NCI-H1930 (cell line): ENCODE measurements at places on chromosomes 7 and 10.

GRCh38 chr10:60206735-60207134, 182.9 kb downstream of the ANK3 start:
- no peak for DNase-seq

- DNase-seq: no peak
These were observed 565.4 kb upstream of the AUTS2 start for GRCh38 chr7:69032848-69033247.

DNA sequence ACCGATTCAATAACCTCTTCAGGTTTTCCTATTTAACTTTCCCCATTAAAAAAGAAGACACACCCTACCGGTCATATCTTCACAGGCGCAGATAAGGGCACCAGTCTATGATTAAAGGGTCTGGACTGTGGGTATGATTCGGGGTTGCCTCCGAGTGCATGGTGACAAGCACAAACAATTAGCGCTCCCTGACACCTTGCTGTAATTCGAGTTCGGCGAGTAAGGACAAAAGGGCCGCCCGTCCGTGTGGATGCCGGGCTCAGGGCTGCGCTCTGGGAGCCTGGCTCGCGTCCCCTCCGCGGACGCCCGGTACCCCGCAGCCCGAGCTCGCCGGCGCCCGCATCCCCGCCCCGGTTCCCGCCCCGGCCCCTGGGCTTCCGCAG, 111.9 kb upstream of the RHEB start:
- no peak for DNase-seq

- DNase-seq: no peak
These were observed 97.0 kb upstream of the DDC start for GRCh38 chr7:50662041-50662694.

- DNase-seq: peak; percentile 27
These were observed 161.8 kb upstream of the CACNA2D1 start for GRCh38 chr7:82605247-82605864.

DNA sequence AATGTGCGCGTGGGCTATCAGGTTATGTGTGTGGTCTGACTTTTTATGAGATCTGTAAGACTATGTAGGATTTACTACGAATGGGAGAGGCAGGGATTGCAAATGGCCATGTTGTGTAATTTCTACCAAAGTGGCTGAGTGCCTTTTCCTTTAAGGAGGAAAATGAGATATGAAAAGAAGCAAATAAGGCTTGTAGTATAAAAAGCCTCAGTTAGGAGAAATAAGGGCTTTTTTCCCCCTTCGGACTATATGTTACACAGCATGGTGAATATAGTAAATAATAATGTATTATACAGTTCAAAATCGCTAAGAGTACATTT, 447 bp upstream of the GPAM start:
- no peak for DNase-seq

DNA sequence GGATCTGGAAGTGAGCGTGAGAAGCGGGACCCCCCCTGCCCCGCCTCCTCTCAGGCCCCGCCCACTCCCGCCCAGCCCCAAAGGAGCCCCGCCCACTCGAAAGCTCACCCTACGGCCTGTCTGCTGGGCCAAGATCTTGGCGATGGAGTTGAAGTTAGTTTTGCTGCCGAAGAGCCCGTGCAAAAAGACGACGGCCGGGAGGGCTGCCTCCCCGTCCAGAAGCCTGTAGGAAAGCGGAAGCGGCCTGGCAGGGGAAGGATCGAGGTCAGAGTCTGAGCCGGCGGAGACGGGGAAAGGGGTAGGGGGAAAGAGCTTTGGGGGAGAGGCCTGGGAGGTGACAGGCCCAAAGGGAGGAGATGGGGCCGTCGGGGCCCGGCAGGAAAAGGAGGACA, 386 bp downstream of the ABHD11 start:
- peak; percentile 54 for DNase-seq

DNA sequence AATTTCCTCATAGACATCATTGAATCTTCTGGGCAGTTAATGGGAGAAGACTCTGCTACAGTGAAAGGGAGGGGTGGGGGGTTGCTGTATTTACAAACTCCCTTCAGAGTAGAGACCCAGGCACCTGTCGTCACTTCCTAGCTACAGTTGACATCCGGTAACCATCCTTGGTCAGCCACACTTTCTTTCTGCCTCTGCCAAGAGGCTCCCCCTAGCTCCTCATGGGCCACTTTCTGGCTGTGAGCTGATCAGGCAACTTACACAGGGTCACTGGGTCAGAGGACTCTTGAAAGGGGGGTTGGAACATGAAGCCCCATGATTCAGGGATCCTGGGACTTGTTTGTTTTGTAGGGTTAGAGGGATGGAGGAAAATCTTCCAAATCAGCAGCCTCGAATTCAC, 1.2 kb downstream of the TECPR1 start:
- DNase-seq: no peak

GRCh38 chr7:131564640-131565039, 8.2 kb upstream of the PODXL start:
- no peak for DNase-seq

- DNase-seq: no peak
These were observed 37.2 kb upstream of the EPC1 start for GRCh38 chr10:32384171-32384570.

DNA sequence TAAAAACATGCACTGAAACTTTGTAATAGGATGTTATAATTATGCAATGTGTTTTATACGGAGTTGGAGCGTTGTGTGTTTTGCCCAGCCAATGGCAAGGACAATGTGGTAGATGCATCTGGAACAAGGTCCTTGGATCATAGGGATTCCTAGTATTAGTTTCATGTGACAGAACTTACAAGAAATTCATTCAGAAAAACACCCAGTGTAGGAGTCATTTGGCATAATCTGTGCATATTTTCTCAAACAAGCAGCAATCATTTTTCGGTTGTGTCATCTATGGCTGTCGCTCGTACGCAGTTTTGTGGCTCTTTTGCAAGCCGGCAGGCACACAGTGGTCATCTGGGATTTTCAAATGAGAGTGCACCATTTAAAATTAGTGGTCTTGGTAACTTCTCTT, 19.8 kb downstream of the CREB5 start:
- no peak for DNase-seq

- no peak for DNase-seq
These were observed 19.1 kb downstream of the PLPP4 start for GRCh38 chr10:120475844-120476791.

DNA sequence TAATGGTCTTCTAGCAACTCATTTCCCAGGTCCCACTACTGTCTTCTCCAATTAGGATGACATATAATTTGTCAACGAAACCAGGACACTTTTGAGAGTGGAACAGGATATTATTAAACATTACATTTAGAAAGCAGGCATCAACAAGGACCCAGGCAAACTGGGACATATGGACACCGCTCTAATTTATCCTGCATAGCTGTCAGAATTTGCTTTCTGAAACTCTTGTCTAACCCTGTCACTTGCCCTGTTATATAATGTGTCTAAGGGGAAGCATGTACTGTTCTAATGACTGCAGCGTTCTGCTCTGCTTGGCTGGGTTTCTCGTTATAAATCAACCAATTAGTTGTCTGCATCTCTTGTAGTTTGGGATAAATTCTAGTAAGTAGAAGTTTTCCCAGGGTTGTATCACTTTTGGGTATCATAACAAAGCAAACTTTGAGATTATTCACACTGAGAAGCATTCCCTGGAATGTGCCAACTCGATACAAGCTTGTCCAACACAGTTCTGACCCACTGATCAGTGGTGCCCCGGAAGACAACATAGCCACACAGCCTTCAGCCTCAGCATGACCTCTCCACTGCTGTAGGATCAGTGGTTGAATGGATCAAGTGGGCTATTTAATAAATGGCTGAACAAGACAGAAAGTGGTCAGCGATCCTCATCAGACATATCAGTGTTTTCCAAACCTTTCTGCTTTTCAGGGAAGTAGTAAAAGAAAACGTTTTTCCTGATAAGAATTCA, 228.1 kb downstream of the KIF20B start:
- DNase-seq: no peak

DNA sequence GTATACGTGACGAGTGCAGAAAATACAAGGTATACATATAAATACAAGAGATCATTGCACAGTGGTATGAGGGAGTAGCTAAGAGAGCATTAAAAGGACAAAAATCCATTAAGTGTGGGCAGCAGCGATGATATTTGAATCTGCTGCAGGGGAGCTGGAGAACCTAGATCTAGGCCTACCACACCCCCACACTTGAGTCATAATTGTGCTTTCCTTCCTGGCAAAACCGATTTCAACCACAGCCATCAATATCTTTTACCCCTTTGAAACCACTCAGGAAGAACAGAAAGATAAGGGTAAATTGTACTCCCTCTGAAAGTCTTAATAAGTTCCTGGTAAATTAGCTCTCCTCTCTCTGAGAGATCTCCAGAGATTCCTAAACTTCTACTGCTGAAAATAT, 345.0 kb downstream of the SORCS1 start:
- no peak for DNase-seq

- no peak for DNase-seq
These were observed 727.8 kb downstream of the CNTNAP2 start for GRCh38 chr7:146844405-146844804.

GRCh38 chr10:6995831-6996230, 415.0 kb downstream of the SFMBT2 start:
- DNase-seq: no peak

- no peak for DNase-seq
These were observed 46.1 kb downstream of the EPHB4 start for GRCh38 chr7:100781255-100781654.

GRCh38 chr7:148242294-148242821, 348.2 kb upstream of the C7orf33 start:
- DNase-seq: peak; percentile 32

GRCh38 chr10:126087153-126087680, 190.9 kb downstream of the FANK1 start:
- DNase-seq: no peak

- DNase-seq: no peak
These were observed 87.1 kb upstream of the HDAC9 start for GRCh38 chr7:18408461-18408860.

- no peak for DNase-seq
These were observed 24.4 kb upstream of the PWWP2B start for GRCh38 chr10:132372516-132373095.
